ENCODE measurements at places on chromosomes 13 and 19.
A peak's percentile ranks its signal among the peaks of the same experiment; 100 is the strongest.

- no peaks in the 10 kb centered on the region for H3K36me3 ChIP-seq
- no peak overlapping the region for H3K4me3 ChIP-seq
- H3K27me3 ChIP-seq, result no peaks in the 10 kb centered on the region
- H3K27ac ChIP-seq, result no peak overlapping the region
- H3K4me1 ChIP-seq, result no peaks in the 10 kb centered on the region
Measured at GRCh38 chr19:5424192-5424973, 30.8 kb upstream of the ZNRF4 start.

DNA sequence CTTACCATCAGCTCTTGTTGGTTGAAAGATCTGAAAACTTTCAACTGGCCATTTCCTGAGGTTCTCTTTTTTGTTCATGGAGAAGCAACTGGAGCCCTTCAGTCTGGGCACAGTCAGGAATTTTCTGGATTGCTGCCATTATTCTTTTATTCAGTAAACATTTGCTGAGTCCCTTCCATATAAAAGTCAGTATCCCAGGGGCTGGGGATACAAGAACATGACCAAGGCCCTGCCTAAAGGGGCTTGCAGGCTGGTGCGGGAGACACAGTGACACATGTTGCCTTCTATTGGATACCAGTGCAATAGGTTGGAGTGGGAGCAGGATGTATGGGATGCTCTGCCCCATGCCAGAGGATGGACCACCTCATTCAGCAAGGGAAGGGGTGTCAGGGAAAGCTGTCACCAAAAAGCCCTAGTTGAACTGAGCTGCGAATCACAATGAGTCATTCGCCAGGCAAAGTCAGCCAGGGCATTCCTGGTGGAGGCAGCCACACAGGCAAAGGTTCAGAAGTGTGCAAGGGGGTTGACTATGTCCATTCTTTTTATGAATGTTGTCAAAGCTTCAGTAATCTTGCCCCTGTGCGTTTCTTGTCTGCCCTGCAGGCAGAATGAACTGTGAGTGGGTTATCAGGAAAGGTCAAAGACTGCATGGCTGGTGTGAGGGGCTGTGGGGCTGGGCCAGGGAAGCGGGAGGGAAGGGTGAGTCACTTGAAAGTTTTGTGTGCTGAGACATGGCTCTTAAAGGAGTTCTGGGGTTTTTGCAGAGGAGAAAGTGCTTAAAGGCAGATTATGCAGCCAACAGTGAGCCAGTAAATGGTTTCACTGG, 395.9 kb downstream of the KCNRG start:
- no peaks in the 10 kb centered on the region for H3K27me3 ChIP-seq
- peak; percentile 13 for DNase-seq
- peak overlapping the region; percentile 65 for H3K27ac ChIP-seq

DNA sequence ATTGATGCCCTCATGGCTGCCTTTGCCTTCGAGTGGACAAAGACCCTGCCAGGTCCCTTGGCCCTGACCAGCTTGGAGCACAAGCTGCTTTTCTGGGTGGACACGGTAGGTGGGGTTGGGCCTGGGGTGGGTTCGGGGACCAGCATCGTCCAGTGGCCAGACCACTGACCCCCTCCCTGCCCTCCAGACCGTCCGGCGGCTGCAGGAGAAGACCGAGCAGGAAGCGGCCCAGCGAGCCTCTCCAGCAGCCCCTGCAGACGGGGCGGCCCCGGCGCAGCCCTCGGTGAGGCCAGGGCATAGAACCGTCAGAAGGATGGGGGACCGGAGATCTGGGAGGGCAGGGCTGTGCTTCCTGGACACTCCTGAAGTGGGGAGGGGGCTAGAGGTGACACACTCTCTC, 10.6 kb downstream of the CAMSAP3 start:
- no peak overlapping the region for H3K27ac ChIP-seq
- H3K27me3 ChIP-seq, result no peaks in the 10 kb centered on the region
- no peak overlapping the region for H3K4me3 ChIP-seq

DNA sequence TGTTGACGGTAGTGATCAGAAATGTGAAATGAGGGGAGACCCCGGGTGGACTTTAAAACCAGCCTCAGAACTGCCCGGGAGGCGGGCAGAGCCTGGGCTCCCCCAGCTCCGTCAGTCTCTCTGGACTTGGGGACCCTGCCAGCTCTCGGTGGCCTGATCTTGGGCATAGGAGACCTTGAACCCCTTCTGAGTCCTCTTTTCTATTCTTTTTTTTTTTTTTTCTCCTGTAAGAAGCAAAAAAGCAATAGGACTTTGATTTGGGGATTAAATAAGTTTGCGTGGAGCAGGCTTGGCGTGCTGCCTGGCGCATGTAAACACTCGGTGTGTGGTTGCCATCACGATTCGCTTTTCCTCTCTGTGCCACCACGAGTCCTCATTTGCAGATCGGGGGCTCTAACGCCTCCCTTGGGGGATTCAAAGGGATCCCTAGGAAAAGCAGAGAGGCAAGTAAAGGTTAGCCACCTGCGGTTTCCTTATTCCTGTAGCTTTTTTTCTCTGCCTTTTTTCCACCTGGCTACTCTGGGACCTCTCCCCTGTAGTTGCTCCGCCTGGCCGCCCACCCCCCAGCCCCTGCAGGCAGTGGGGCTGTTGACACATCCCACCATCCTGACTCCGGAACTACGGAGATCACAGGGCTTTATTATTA, 1.3 kb downstream of the SAFB start:
- DNase-seq, result no peak
- H3K27me3 ChIP-seq, result no peaks in the 10 kb centered on the region
- H3K4me3 ChIP-seq, result peak overlapping the region; percentile 97
- peaks cover 72% of the 10 kb centered on the region for H3K4me1 ChIP-seq
